ENCODE measurements at places on chromosomes 13 and 19.

DNA sequence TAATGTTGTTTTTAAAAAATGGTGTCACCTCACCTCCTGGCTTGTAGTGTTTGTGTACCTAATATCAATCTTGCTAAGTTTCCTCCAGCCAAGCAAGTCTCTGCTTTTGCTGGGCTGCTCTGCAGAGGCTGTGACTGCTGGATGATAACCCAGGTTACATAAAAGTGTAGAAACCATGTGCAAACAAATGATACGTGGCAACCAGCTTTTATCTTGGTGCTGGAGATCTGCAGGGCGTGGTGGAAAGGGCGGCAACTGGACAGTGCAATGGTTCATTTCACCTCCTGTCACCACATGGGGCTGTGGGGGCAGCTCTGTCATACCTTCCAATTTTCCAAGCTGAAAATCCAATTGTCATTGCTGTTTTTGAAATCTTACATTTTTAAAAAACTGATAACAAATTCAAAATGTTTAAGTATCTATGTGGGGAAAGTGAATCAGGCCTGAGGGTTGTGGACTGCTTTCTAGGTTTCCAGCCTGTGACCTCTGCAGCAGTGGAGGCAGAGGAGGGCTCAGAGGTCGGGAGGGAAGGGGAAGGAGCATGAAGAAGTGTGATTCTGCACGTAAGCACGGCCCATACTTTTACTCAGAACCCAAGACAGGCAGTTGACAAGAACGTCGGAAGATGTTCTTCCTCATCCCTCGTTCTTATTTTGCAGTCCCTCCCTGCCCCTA, 9.7 kb downstream of the GPR42 start:
- DNase-seq = no peak

DNA sequence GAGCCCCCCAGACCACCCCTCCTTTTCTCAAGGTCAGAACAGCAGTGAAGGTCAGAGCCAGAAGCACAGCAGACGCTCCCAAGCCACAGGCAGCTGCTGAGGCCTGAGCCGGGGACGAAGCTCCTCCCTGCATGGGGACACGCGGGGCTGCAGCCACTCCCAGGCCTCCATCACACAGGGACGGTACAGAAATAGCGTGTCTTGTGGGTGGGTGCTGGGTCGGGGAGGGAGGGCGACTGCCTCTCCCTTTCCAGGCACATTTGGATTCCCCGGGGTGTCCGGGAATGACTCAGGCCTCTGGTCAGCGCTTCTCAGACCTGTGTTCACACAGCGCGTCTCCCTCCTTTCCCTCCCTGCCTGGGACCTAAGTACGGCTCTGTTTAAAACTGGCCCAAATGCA, 33.2 kb downstream of the RASA3 start:
- no peak for DNase-seq

- DNase-seq = no peak
Measured at GRCh38 chr13:89936256-89936655, 1411.2 kb upstream of the MIR17HG start.

DNA sequence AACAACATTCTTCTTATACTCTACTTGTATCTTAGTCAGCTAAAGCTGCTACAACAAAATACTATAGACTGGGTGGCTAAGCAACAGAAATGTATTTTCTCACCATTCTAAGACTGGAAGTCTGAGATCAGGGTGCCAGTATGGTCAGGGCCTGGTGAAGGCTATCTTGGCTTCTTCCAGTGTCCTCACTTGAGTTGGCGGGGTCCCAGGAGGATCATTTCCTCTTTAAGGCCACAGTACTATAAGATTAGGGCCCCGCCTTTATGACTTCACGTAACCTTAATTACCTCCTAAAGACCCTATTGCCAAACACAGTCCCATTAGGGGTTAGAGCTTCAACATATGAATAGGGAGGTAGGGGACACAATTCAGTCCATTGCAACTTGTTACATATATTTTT, 30.7 kb upstream of the DOCK9 start:
- DNase-seq = no peak

GRCh38 chr13:106507560-106508274, 27.7 kb downstream of the EFNB2 start:
- DNase-seq = no peak

DNA sequence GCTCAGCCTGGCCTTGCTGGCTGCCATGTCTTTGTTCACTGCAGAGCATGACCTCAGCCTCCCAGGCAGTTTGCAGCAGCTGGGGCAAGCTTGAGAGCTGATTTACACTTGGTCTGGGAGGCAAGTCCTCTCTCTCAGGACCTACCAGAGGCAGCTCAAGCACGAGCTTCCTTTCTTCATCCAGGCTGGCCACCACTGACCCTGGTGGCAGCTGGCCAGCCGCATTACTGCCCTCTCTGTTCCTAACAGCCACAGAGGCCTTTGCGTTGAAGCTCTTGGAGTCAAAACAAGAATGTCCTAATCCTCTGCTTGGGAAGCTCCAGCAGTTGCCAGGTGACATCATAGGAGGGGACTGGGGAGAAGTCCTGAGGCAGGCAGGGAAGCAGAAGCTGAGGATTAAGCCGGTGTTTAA, 85.7 kb downstream of the NUFIP1 start:
- peak; percentile 79 for DNase-seq

GRCh38 chr19:19260417-19261214, 12.5 kb downstream of the TM6SF2 start:
- DNase-seq = no peak

DNA sequence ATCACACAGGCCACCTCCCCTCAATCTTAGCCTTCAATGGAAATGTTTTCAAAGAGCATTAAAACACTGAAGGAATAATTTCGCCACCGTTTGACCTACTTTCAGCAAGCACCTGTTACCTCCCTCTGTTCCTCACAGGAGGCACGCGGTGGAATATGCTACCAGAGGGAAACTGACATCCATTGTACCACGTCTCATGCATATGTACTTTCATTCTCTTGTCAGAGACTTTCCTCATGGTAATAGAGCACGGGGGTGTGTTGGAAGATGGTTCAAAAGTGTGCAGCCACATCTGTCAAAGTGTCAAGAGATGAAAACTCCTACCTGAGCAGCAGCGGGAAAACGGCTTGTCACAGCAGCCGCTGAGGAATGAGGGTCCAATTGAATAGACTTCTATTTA, 143.4 kb downstream of the NALCN start:
- DNase-seq = no peak

DNA sequence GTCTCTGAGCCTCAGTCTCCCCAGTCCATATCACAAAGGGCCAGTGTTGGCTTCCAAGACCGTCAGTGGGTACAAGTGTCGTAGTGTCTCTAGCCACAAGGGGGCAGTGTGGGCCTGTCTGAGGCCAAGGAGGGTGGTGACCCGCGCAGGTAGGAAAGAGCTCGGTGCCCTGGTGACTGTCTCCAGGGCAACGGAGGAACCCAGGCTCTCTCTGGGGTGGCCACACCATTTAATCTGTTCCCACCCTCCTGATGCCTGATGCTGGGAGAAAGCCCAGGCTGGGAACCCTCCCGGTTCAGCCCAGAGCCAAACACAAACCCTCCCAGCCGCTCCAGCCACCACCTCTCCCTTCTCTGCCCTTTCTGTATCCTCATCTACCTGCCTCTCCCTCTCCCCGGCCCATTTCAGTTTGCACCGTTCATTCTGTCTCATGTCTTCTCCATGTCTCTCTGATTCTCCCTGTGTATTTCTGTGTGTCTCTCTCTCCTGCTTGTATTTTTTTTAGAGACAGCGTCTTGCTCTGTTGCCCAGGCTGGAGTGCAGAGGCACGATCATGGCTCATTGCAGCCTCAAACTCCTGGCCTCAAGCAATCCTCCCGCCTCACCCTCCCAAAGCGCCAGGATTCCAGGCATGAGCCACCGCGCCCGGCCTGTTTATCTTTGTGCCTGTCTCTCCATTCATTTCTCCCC, 17.5 kb upstream of the MEIS3 start:
- DNase-seq = peak; percentile 80
